ENCODE measurements at places on chromosomes 16 and 17. TPM values are rescaled to one million over a fixed set of nuclear protein-coding genes. Genes with fewer than 3 reads are reported as not detected.

PLD6 gene
- 0.79 TPM for polyA plus RNA-seq

PCGF2 gene
- polyA plus RNA-seq, result 13.0 TPM

PRKAR1A gene
- polyA plus RNA-seq, result 182 TPM

SEPTIN1 gene
- polyA plus RNA-seq, result 2.3 TPM

SEPTIN12 gene
- polyA plus RNA-seq, result not detected

ZFP3 gene
- polyA plus RNA-seq, result 0.24 TPM

RNU2-1 gene
- not detected for polyA plus RNA-seq

DPEP2 gene
- polyA plus RNA-seq, result 1.1 TPM

PDPR gene
- polyA plus RNA-seq, result 5.3 TPM

NPIPA8 gene
- polyA plus RNA-seq, result not detected

LAT gene
- polyA plus RNA-seq, result 2.4 TPM

COPS3 gene
- 56.4 TPM for polyA plus RNA-seq

SPATA32 gene
- 0.31 TPM for polyA plus RNA-seq

SAMD14 gene
- 3.1 TPM for polyA plus RNA-seq

AOC2 gene
- 1.3 TPM for polyA plus RNA-seq

CSHL1 gene
- not detected for polyA plus RNA-seq

HBM gene
- polyA plus RNA-seq, result not detected

VMO1 gene
- polyA plus RNA-seq, result 2.7 TPM

SEZ6 gene
- 0.58 TPM for polyA plus RNA-seq

GAS2L2 gene
- polyA plus RNA-seq, result not detected

MMP25 gene
- polyA plus RNA-seq, result 8.7 TPM

PYDC1 gene
- polyA plus RNA-seq, result not detected

ARL5C gene
- not detected for polyA plus RNA-seq

KRT36 gene
- polyA plus RNA-seq, result not detected

FAM171A2 gene
- polyA plus RNA-seq, result 19.4 TPM

PKMYT1 gene
- polyA plus RNA-seq, result 21.0 TPM

ASGR1 gene
- 113 TPM for polyA plus RNA-seq

TBX6 gene
- 0.10 TPM for polyA plus RNA-seq

CBLN1 gene
- not detected for polyA plus RNA-seq

EDC4 gene
- polyA plus RNA-seq, result 59.0 TPM

C17orf113 gene
- 1.2 TPM for polyA plus RNA-seq

GDPD1 gene
- polyA plus RNA-seq, result 1.9 TPM

CD300LG gene
- polyA plus RNA-seq, result not detected

PRSS22 gene
- polyA plus RNA-seq, result 66.3 TPM

ZNHIT3 gene
- 39.6 TPM for polyA plus RNA-seq

TEX19 gene
- not detected for polyA plus RNA-seq

CCL1 gene
- polyA plus RNA-seq, result not detected

HLF gene
- polyA plus RNA-seq, result 0.48 TPM

KIF22 gene
- polyA plus RNA-seq, result 42.5 TPM

HSD17B2 gene
- 63.5 TPM for polyA plus RNA-seq

TCAP gene
- polyA plus RNA-seq, result 0.66 TPM

ANKRD40CL gene
- 2.8 TPM for polyA plus RNA-seq

RND2 gene
- polyA plus RNA-seq, result 2.6 TPM

TPSB2 gene
- not detected for polyA plus RNA-seq

ZPBP2 gene
- polyA plus RNA-seq, result not detected

MT3 gene
- not detected for polyA plus RNA-seq

NXPH3 gene
- polyA plus RNA-seq, result 0.21 TPM

C16orf54 gene
- polyA plus RNA-seq, result 0.52 TPM

RAMP2 gene
- polyA plus RNA-seq, result 62.3 TPM

IL17C gene
- polyA plus RNA-seq, result 0.57 TPM

SMTNL2 gene
- polyA plus RNA-seq, result 106 TPM

KRTAP2-3 gene
- not detected for polyA plus RNA-seq

ARL17A gene
- polyA plus RNA-seq, result 9.2 TPM

FAM20A gene
- 39.7 TPM for polyA plus RNA-seq

TVP23C gene
- 23.0 TPM for polyA plus RNA-seq

UTS2R gene
- not detected for polyA plus RNA-seq
